Astrocyte of the spinal cord (primary cell): ENCODE measurements at places on chromosomes 4 and X.
A peak's percentile ranks its signal among the peaks of the same experiment; 100 is the strongest.

- peak; percentile 20 for DNase-seq
Observed at GRCh38 chr4:46993075-46994006, at the start of gene GABRA4. Gene GABRA4 (minus strand): TSS chr4:46993581. CDS start chr4:46993424, 157 bp downstream.

DNA sequence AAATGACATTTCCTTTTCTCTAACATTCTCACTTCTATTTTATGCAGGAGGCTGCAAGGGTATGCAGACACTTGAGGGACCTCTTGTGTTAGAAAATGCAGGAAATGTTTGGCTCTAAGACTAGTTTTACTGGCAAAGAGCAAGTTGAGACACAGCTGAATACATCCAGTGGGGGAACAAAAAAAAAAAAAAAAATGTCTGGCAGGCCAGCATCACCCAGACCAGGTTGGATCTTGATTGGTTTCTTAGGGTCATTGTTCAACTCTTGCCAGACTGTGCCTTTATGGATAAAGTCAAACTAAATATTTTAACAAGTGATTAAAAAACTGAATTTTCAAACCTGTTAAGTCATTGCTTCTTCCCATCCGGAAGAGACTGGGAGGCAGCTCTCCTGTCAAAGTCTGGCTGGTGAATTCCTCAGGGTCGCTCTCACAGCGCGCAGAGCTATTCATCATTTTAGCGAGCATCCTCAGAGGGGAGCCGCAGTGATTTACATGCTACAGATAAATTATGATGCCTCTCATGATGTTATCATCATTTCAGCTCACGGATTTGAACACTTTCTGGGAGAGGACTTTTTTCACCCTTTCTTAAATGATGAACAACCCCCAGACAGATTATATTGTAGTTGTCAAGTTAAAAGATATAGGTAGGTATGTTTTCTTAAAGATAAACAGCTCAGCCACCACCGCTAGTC lies 23.6 kb upstream of the PACRGL start:
- no peak for DNase-seq

DNA sequence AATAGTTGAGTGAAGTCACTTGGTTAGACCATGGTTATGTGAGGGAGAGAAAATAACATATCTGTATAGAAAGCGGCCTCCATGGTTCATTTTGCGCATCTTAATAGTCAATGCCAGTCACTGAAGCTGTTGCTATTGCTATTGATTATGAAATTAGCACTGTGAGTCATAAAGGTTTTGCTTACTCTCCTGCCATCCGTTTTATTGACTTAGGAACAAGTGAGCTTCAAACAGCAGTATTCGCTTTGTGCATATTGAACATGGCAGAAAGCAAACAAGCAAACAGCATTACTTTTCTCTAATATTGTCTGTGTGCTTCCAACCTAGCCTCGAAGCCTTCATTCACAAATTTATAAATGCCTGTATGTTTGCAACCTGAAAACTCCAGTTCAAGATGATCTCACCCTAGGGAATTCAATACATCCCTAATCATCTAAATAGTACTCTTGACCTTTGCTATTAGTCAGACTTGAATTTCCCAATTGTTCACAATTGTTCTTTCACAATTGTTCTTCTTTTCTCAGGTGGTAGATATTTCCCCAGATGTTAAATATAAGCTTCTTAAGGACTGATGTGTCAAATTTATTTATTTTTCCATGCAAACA lies 55.9 kb upstream of the GABRA2 start:
- DNase-seq = no peak

- DNase-seq = no peak
Observed at GRCh38 chr4:148730766-148731165, 288.6 kb upstream of the NR3C2 start.

- no peak for DNase-seq
Observed at GRCh38 chrX:107559506-107559905, 68.8 kb upstream of the PRPS1 start.

- DNase-seq = no peak
Observed at GRCh38 chr4:101596781-101597552, 193.6 kb upstream of the BANK1 start.

DNA sequence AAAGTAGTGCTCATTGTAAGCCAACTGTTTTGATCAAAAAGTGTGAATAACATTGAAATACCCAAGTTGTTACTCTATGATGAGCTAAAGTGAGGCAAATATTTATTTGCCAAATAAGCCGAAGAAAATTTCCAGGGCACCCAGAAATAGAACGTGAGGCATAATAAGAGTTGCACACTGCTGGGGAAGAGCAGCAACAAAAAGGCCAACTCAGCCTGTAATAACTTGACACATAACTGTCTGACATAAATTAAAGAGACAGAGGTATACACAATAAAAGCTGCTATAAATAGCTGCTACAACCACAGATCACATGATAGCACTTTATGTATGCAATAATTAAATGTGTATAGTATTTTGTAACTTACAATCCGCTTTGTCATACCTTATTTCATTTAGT lies 2.0 kb upstream of the ABCB7 start:
- DNase-seq = no peak
